NCI-H2081 treated with DMSO at 0.1 percent for 48 hours (cell line): ENCODE measurements at places on chromosomes 12 and 14.

- DNase-seq = no peak
Observed at GRCh38 chr12:106767206-106767605, 7.3 kb upstream of the RIC8B start.

- no peak for DNase-seq
Observed at GRCh38 chr12:77104792-77105191, 39.4 kb upstream of the E2F7 start.

DNA sequence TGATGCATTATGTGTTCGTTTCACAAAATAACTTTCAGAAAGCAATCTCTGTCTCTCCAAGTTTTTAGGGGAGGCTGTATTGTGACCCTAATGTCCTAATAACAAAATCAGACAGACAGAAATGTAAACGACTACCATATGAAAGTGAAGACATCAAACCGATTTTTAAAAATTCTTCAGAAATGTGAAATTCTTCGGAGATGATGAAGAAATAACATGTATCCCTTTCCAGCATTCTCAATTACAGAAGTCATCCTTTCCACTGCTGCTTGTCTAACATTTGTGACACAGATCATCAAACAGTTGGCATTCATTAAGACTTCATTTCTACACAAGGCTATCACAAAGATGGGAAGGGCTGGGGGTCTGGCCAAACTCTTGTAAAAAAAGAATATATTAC lies 41.0 kb downstream of the DMAC2L start:
- DNase-seq = no peak

DNA sequence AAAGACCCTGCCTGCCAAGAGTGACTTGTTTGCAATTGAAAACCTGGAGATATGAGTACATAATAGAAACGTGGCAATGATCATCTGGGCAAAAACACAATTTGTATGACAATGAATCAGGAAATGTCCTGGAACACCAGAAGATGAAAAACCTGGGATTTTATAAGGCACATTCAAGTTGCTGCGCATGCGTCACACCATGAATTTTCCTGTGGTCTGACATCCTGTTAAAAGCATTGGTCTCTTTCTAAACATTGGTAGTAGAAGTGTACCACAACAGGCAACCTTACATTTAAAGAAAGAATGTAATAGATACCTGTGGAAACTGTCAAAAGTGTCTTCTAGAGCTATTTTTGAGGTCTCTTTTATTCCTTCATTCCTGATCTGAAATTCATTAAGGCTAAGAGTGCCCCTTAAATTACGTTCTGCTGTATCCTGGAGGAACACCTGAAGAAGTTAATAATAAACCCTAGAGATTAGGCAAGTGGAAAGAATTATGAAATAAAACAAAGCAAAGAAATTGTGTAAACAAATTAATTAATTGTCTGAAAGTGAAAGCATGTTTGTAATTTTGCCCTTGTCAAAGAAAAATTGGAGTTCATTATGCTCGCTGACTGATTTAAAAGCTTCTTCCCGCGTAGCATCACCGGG lies 676.5 kb downstream of the DIO2 start:
- DNase-seq = no peak

GRCh38 chr14:101082436-101083384 lies 179.2 kb upstream of the RTL1 start:
- DNase-seq = no peak

- no peak for DNase-seq
Observed at GRCh38 chr12:132105467-132105866, 38.7 kb downstream of the DDX51 start.

GRCh38 chr14:98278800-98279199 lies 993.2 kb downstream of the BCL11B start:
- no peak for DNase-seq

- no peak for DNase-seq
Observed at GRCh38 chr12:41920355-41920754, 224.3 kb downstream of the GXYLT1 start.

- DNase-seq = no peak
Observed at GRCh38 chr12:92558806-92559205, 144.0 kb upstream of the PLEKHG7 start.

DNA sequence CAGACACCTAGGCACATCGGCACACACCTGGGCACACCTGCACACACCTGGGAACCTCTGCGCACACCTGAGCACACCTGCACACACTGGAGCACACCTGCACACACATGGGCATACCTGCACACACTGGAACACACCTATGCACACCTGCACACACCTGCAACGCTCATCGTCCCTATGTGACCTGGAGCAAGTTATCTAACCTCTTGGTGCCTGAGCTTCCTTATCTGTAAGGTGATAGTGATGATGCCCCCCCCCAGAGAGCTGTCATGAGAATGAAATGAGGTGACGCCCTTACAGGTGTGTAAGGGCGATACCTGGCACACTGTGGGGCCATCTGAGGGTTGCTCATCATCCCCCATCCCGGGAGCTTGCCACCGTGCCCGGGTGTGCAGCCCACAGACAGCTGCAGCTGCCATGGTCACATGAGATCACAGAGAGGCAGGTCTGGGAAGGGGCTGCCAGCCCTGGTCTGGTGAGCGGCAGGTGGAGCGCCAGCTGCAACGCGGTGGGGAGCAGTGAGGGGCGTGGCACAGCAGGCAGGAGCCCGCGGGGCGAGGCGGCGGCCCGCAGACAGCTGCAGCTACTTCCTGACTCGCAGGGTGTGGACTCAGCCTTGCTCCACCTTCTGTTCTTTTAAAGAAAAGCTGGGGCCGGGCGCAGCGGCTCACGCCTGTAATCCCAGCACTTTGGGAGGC lies 59.9 kb upstream of the FBRSL1 start:
- DNase-seq = peak; percentile 68

- no peak for DNase-seq
Observed at GRCh38 chr12:2689879-2690278, 104.9 kb upstream of the FKBP4 start.

DNA sequence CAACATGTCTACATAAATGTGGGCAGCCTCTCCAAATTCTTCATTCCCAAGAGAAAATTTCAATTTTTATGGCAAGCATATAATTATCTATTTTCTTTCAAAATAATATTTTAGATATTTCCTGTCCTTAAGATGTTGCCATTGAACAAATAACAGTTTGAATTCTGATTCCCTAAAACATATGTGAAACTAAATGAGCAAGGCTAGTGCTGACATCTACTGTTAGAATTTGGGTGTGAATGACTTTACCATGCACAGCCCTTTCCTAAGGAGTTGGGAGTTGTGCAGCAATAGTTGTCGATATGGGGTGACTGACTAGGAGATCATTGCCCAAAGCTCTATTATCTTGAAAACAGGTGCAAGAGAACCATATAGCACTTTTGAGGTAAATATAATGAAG lies 108.2 kb upstream of the SLC38A4 start:
- DNase-seq = no peak

DNA sequence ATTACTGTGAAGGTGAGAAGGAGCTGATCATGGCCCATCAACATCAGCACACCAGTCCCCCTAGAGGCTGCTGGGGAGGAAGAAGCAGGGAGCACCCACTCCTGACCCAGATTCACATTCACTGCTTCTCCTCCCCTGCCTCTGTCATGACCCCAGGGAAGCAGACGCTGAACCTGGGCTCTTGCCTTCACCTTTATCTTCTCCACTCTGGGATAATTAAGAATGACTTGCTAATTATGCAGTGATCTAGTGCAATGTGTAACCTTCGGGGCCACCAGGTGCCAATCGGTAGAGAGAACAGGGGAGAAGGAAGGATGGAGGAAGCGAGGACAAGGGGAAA lies 44.4 kb upstream of the IQSEC3 start:
- DNase-seq = no peak

DNA sequence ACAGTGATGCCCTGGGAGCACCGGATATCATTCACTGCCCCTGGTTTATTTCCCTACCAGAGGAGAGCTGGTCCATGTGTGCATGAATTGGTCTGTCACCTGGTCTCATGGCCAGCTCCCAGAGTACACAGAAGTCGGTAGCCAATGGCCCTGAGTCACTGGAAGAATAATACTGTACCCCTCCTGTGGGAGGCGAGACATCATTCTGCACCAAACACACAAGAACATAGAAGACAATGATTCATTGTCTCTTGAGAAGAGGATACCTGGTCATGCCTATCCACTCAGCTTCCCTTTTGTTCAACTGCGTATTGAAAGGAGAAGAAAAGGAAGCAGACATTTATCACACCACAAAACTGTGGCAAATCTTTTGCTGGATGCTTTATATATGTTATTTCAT lies 216.2 kb downstream of the DPF3 start:
- no peak for DNase-seq

DNA sequence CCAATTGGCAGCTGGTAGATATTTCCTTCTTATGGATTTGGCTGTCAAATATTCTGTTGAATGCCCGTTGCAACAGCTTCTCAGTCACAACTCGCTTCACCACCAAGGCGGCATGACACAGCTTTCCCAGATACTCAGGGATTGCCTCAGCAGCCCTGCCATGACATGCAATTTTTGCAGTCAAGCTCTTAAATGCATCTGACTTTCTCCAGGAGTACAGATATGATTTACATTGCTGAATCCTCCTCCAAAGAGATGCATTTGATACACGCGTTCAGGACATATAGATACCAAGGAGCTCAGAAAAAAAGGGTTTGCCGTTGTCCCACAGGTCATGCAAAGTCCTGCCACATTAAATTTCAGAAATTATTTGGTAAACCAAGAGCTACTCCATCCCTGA lies 6.5 kb downstream of the KRT5 start:
- no peak for DNase-seq

DNA sequence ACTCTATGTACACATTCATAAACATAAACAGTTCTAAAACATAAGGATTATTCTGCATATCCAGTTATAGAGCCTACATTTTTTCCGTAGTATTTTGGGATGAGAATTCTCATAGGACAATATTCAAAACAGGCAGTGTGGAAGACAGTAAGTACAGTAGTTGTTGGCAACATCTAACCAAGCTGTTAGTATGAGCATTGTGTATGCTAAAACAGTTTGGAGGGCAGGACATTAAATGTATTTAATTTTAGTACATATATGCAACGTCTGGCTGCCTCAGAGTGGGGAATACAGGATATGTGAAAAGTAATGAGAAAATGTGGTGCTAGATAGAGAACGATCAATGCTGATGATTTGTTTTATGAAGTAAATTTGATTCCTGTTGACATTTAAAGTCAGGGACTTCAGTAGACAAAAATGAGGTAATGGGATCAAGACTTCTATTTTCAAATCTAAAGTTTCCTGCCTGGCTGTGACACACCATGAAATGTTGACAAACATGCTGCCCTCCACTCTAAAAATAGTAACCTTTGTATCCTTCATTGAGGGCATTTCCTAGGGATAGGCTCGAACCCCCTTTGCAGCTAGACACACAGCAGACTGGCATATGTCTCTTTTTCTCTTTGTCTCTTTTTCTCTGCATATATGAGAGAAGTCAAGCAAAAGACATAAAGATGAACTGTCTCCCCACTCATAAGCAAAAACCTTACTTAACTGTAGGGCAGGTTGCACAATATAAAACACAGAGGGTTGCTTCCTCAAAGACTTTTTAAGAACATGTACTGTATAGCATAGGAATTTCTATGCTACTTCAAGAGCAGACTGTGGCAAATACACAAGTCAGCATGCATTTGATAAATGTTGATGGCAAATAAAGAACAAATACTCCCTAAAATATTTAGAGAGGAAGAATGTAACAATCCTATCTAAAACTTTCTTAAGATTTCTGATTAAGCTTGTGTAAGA lies 75.5 kb upstream of the GTF2A1 start:
- DNase-seq = no peak

- no peak for DNase-seq
Observed at GRCh38 chr12:1474574-1475153, 119.7 kb downstream of the FBXL14 start.

DNA sequence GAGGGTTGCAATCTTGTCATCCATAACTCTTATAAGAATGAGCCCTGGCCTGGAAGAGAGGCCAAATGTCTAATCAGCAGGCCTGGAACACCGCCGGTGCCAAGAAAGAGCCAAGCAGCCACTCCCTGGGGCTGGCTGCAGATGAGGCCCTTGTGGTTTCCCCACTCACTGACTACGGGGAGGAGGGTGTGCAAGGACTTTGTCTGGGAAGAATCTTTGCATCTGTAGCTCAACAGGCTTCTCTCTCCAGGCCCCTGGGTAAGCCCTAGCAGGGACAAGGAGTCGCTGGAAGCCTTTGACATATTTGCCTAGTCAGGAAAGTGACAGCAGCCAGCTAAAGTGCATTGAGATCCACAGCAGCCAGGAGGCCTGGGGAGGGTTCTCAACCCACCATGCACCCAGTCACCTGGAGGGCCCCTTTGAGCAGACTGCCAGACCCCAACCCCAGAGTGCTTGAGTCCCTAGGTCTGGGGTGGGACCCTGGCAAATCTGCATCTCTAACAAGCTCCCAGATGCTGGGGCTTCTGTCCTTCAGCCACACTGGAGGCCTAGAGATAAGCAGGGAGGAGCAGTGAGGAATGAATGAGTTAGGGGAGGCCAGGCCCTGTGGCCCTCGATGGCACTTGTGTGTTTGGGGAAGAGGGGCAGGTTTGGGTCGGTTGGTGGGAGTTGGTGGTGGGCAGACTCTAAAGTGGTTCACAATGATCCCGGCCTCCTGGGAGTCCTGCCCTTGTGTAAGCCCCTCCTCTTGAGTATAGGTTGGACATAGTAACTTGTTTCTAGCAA lies 13.9 kb upstream of the LRTM2 start:
- no peak for DNase-seq

- no peak for DNase-seq
Observed at GRCh38 chr14:49950275-49951228, 57.7 kb downstream of the ARF6 start.

DNA sequence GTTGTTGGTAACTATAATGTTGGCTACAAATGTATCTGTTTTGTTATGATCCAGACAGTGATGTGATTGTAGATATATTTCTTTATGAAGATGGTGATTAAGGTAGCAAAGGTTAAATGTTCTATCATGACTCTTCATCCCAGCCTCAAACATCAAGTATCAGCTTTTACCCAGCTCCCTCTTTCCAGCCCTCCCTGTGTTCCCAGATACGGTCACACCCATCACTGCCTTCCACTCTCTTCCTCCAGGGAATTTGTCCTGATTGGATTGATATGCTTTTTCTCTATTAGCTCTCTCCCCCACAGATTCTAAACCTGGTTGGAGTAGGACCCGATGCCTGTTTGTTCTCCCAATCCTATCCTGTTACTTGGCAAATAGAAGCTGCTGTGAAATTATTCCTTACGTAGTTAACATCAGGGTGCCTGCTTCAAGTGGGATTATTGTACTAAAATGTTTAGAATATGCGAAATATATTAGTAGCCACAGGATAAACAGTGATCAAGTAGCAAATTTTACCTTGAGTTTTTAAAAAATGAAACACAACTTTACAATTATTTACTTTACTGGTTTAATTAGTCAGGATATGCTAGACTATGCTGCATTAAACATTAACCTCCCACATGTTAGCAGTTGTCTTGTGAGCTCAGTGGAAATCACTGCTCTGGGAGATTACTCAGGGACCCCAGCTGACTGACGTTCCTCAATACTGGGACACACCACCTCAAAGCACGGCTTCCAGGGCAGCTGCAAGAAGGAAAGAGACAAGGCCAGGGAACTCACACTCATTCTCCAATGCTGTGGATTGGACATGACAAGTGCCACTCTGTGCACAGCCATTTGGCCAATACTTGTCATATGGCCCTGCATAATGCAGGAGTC lies 165.3 kb downstream of the ALX1 start:
- no peak for DNase-seq

GRCh38 chr14:52703225-52703624 lies 3.8 kb upstream of the PSMC6 start:
- no peak for DNase-seq
